ENCODE measurements at places on chromosomes 1 and 21. TPM values are rescaled to one million over a fixed set of nuclear protein-coding genes. Genes with fewer than 3 reads are reported as not detected.

DNA sequence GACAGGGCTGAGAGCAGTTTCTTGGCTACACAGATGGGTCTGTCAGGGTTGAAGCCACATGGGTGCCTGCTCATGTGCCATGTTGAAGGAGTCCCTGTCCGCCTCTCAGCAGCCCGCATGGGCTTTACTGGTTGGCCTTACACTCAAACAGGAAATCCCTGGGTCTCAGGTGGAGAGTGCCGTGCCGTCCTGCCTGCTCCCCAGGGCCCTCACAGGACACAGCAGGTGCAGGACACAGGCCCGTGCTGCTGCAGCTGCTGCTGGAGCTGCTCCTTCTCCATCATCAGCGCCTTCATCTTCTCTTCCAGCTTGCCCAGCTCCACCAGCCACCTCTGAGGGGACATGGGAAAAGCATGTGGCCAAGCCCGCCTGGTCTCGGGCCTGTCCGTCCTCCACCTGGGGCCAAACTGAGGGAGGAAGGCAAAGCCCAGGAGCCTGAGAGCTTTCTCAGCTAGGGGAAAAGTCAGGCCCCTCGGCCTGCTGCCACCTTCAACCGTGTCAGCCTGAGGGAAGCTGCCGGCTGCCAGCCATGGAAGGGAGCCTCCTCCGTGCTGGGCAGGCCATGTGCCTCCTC, 5.5 kb downstream of the SLFNL1 start:
- no peak for DNase-seq

GRCh38 chr1:3871451-3871805, 14.2 kb downstream of the DFFB start:
- no peak for DNase-seq

The ERICH3 gene
- total RNA-seq = not detected

GRCh38 chr1:204449678-204450280, 38.2 kb upstream of the PPP1R15B start:
- no peak for DNase-seq

The TP73 gene
- 0.45 TPM for total RNA-seq

- DNase-seq = no peak
These were observed 26.2 kb downstream of the ENAH start for GRCh38 chr1:225626698-225627097.

- peak; percentile 56 for DNase-seq
These were observed 22.7 kb upstream of the IFNGR2 start for GRCh38 chr21:33380483-33380998.

The TLR5 gene
- 6.2 TPM for total RNA-seq

- no peak for DNase-seq
These were observed 1.6 kb downstream of the ADAM15 start for GRCh38 chr1:155052439-155053395.

- DNase-seq = no peak
These were observed 46.4 kb downstream of the CACHD1 start for GRCh38 chr1:64516301-64516700.

The ADAMTS5 gene
- not detected for total RNA-seq

GRCh38 chr1:9643351-9644256, 7.9 kb upstream of the PIK3CD start:
- peak; percentile 10 for DNase-seq

- no peak for DNase-seq
These were observed 18.5 kb upstream of the CACHD1 start for GRCh38 chr1:64451440-64451839.

DNA sequence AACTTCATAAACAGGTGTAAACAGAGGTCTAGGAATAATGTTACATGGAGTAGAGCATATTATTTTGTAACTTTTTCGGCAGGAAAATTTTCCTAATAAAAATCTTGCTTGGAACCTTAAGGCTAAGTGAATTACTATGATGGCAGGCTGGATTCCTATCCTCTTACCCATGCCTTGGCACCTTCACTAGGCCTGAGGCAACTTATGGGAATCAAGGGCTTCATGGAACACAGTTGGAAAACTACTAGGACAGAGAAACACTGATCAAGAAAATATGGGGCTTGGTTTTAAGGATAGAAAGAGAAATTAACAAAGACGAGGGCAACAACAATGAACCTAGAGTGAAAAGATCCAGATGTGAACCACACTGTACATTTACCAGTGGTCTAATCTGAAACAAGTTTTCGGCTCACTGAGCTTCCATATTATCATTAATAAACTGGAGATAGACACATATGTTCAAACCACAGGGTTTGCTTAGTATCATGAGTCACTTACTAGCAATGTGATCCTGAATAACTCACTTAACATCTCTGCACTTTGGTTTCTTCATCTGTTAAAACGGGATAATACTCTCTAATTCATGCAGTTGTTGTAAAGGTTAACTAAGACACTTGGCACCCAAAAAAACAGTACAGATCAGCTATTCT, 68.5 kb downstream of the GPATCH2 start:
- no peak for DNase-seq

DNA sequence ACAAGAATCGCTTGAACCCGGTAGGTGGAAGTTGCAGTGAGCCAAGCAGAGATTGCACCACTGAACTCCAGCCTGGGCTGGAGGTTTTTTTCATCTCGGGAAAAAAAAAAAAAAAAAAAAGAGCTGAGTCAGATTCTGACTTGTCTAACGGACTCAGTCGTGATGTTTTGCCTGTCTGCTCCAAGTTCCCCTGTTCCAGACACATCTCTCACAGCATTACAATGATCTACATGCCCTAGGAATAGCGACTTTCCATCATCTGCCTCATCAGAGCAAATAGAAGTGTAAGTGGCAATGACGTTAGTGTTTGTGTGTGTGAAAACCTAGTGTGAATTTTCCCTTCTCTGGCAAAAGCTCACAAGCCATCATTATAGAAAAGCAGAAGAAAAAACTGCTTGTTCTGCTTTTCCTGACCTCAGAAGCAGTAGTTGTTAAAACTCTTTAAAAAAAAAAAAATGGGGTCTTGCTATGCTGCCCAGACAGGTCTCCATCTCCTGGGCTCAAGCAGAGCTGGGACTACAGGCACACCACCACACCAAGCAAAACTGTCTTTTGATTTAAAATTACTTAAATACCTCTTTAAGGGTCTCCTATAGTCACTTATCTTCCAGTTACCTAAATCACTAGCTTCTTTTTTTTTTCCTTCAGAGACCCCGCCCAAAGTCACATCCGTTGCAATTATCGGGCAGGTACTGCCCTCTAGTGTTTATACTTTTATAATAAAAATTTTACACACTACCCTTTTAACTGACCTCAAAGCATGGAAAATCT, 37.3 kb downstream of the PLEKHO1 start:
- DNase-seq = peak; percentile 71

The KCNK2 gene
- total RNA-seq = not detected

- no peak for DNase-seq
These were observed 14.2 kb downstream of the COQ8A start for GRCh38 chr1:226954337-226954736.

The FCAMR gene
- not detected for total RNA-seq

The SPAG17 gene
- total RNA-seq = not detected

DNA sequence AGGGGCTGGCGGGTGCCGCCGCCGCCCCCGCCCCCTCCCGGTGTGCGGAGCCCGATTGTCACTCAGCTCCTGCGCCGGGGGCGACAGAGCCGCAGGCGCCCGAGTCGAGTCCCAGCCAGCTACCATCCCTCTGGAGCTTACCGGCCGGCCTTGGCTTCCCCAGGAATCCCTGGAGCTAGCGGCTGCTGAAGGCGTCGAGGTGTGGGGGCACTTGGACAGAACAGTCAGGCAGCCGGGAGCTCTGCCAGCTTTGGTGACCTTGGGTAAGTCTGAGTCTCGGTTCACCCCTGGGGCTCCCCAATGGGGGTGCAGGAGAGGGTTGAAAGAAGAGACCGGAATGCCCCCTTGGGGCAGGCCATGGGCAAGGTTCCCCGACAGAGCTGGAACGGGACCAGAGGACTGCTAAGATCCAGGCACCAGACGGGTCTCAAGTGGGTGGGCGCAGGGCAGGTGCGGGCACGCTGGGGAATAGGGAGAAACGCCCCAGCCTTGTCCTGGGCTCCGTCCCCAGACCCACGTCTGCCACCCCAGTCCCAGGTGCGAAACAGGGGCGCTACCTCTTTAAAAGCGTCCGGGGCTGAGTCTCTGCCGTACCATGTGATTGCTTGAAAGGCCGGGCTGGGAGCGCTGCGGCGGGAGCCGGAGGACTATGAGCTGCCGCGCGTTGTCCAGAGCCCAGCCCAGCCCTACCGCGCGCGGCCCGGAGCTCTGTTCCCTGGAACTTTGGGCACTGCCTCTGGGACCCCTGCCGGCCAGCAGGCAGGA, at the start of gene ADORA1:
ADORA1 (plus strand) TSS at position 61 of the 765 bp plus-strand sequence. CDS start 1,116 bp downstream, outside the sequence.
- no peak for DNase-seq

DNA sequence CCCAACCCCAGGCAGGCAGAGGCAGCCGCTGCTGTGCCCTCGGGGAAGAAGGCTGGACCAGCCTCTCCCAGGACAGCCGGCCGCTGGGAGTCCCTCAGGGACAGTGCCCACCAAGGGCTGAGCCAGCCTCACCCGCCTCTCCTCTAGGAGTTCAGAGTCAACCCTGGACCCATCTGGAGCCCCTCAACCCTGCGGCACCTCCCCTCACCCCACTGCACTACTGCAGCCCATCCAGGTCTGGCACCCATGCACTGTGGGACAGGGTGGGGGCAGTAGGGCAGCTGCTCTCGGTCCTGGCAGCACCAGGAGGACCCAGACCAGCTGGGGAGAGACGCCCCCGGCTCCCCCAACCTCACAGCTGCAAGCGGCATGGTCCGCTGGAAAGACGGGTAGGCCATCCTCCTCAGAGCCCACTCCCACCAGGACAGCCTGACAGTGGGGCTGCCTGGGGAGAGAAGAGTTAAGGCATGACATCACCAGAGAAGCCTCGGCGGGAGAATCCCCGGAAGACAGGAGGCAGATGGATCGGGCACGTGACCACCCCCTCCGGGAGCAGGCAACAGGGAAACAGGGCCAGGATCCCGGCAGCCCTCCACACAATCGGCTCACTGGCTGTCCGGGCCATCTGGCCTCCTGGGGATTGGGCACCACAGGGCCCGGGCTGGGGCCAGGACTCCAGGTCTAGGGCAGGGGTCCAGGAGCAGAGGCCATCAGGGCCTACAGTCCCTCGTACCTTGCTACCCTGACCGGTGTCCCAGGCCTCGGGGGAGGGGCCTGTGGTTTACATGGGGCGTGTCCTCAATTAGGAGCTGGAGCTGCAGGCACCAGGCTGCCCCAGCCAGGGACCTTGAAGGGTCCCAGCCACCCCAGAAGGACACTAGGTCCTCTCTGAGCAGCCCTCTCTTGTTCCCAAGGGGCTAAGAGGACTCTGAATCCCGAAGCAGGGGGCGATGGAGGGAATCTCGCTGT, 3.1 kb downstream of the ACAP3 start:
- DNase-seq = no peak

DNA sequence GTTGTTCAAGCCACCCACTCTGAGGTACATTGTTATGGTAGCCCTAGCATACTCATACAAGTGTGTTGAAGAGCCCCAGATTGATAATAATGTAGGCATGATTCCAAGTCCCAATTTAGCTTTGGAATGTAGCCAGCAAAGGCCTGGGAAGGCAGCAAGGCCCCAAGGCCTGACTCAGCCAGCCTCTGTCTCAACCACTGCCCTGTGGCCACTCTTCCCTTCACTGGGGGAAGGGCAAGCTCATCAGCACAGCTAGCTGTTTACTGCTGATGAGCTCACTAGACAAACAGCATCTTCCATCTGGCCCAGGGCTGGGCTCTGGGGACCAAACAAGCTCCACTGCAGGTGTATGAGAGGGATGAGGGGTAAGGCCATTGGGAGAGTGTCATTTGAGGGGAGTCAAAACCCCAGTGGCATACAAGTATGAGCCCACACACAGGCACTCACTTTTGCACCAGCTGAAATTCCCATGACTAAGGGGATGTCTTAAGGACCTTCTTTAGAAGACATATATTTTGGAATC, 2.2 kb upstream of the IRF6 start:
- no peak for DNase-seq

GRCh38 chr21:42429021-42429420, 25.3 kb downstream of the UBASH3A start:
- DNase-seq = no peak

DNA sequence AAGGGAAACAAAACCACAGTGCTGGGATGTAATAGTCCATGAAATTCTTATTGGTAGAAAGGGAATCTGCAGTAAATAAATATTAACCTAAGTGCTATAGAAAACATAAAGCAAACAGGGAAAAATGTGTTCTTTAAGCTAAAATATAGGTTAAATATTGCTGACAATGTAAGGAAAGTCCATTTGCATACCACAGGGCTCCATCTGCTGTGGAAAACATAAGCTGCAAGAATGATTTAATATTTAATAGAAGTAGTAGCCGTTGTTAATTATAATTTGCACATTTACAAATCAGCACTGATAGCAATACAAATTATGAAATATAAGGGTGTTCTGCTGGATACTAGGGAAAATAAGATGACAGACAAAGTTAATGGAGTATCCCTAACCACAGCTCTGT, 444.9 kb upstream of the PKN2 start:
- no peak for DNase-seq

The TMEM240 gene
- 2.3 TPM for total RNA-seq

The TRMT1L gene
- 11.6 TPM for total RNA-seq

DNA sequence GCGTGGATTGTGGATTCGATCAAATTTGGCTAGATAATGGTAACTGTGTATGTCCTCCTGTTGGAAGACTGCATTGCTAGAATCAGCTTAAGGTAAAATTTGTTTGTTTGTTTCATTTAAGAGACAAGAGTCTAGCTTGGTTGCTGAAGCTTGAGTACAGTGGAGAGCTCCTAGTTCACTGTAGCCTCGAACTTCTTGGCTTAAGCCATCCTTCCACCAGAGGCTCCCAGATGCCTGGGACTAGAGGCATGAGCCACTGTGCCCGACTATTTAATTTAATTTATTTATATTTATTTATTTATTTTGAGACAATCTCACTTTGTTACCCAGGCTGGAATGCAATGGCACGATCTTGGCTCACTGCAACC, 1.5 kb downstream of the PHACTR4 start:
- no peak for DNase-seq

DNA sequence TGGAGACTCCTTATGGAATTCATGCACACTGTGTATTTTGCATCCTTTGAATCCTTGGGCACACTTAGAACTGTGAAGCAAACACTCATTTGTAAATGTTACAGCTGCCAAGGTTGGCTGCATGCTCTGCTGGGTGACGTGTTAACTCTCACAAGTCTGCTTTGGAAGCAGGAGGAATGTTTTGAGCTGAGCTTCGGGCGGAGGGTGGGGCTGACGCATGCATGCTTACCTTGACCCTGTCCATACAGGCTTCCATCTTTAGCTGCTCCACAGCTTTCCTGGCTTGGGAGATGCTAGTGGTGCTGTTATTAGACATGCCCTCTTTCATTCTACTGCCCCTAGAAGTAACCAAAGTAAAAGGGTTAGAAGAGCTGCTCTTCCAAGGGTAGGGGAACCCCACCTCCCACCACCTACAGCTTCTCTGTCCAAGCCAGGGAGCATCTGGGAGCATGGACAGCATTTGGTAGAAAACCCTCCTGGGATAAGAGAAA, 66.0 kb downstream of the GNG4 start:
- no peak for DNase-seq

The HRNR gene
- not detected for total RNA-seq

The URB2 gene
- total RNA-seq = 10.3 TPM

Data from naive thymus-derived CD4-positive, alpha-beta T cell (primary cell).